ENCODE measurements at places on chromosomes 1 and 21.

GRCh38 chr1:22971161-22971560 is 1.5 kb downstream of the LACTBL1 start:
- no peak for DNase-seq

DNA sequence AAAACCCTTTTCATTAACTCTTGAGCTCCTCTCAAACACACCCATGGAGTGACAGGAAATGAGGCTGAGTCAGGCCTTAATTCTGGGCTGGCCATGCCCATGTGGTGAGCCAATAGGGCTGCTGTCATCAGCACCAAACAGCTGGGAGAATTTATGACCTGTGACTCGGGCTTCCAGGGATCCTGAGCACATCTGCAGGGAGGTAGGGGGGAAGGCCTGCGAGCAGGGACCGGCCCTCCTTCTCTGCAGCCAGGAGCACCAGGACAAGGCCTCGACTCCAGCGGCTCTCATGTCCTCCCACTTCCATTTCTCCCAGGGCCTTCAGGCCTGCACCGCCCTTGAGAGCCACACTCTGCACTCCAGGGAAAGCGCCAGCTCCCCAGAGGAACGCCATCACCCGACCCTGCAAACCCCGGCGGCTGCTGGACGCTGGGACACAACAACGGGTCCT is 14.6 kb downstream of the RIPK4 start:
- DNase-seq = peak; percentile 47

DNA sequence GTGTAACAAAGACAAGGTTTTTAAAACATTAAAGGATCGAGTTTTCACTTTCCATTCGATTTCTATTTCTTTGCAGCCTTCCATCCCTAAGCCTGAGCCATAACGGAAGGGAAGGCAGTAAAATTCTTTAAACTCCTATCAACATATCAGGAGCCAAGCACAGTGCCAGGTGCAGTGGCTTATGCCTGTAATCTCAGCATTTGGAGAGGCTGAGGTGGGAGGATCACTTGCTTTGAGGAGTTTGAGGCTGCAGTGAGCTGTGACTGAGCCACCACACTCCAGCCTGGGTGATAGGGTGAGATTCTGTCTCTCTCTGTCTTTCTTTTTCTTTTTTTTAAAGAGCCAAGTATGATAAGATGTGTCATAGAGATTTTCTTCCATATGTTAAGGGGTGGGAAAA is 217.5 kb upstream of the GREM2 start:
- no peak for DNase-seq

GRCh38 chr1:41386196-41386663 is 25.0 kb downstream of the FOXO6 start:
- no peak for DNase-seq

DNA sequence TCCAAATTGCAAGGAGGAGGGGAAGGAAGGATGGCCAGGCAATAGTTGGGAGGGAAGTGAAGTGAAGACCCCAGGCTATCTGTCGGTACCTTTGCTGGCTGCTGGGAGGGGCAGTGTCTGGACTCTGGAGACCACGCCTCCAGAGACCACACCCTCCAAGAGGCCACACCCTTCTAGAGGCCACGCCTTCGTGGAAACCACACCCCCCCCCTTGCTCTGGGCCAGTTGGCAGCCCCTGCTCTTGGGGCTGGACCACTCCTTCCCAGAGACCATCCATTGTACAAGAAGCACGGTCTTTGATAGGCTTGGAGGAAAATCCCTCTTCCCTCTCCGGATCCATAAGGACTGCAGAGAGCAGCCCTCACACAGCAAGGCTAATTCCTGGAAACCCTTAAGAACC is 73.1 kb downstream of the RYR2 start:
- no peak for DNase-seq

GRCh38 chr1:223771469-223771813 is 59.1 kb downstream of the CAPN2 start:
- DNase-seq = no peak

- no peak for DNase-seq
These were observed 478.7 kb downstream of the SETD4 start for GRCh38 chr21:35581640-35582039.

DNA sequence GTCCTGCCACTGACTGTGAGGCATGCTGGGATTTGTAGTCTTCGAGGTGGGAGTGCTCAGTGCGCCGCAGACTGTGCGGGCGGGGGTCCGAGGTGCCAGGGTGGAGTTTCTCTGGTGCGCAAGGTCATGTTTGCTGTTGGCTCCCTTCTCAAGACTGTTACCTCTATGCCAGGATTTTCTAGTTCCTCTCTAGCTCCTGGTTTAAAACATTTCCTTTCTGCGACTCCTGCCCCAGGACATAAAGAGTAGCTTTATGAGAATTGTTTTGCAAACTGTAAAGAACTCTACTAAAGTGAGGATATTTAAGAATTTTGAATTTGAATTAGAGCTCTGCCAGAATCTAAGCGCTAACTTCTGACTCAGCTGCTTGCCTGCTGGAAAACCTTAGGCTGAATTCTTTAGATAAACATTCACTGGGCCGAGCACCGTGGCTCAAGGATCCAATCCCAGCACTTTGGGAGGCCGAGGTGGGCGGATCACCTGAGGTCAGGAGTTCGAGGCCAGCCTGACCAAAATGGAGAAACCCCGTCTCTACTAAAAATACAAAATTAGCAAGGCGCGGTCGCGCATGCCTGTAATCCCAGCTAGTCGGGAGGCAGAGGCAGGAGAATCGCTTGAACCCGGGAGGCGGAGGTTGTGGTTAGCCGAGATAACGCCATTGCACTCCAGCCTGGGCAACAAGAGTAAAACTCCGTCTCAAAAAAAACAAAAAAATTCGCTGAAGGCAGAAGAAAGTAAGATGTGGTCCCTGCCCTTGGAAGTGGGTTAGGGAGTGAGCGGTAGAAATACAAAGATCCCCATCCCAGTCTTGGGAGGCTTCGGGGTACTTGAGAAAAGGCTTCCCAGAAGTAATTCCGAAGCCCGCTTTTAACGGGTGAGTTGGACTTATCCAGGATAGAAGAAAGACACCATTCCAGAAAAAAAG is 992 bp upstream of the USP48 start:
- peak; percentile 90 for DNase-seq

DNA sequence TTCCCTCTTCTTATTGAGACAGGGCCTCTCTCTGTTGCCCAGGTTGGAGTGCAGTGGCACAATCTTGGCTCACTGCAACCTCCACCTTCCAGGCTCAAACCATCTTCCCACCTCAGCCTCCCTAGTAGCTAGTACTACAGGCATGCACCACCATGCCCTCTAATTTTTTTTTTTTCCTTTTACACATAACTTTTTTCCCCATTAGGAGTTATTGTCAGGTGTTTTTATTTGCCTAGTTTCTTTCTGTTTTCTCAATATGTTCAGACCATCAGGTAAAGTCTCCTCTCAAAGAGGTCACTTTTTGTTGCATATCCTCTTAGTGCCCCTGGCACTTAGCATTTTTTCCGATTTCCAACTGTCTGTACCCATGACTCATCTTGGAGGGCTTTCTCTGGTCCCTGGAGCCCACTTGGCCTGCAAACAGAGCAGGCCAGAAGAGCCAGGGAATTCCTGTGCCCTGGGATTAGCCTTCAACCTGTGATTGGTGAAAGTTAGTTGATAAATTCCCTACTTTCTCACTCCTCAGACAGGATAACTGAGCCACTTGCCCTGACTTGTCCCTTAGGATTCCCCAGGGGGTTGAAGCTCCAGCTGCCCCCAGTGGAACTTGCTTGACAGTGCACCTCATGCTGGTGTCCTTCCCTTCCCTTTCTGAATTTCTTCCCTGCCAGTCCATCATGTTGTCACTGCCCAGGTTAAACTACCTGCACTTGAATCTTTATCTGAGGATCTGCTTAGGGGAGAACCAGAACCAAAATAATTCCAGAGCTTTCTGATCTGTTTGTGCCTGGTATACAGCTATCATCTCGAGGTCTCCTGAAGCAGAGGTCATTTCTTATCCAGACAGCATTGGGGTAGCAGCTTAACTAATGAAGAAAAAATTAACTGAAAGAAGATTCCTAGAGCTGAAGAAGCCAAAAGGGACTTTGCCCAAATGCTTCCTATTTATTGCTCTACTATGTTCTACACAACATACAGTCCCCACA is 2.4 kb downstream of the NTPCR start:
- peak; percentile 39 for DNase-seq

DNA sequence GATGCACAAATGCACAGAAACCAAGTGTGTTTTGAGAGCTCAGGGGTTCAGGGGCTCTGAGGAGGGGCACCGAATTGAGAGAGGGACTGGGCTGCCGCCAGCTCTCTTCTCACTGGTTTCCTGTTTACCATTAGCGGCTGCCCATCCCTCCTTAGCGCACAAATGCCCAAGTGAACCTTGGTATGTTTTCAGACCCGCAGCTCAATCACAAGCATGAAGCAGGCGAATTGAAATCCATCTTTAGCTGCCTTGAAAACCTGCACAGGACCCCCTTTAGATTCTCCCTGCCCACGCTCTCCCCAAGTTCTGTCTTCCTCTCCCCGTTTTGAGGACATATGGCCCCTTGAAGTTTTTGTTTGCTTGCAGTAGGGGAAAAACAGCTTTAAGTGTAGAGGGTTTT is 61.1 kb upstream of the ACOT11 start:
- DNase-seq = no peak

- DNase-seq = no peak
These were observed 55.0 kb downstream of the WNT9A start for GRCh38 chr1:227892489-227893299.

DNA sequence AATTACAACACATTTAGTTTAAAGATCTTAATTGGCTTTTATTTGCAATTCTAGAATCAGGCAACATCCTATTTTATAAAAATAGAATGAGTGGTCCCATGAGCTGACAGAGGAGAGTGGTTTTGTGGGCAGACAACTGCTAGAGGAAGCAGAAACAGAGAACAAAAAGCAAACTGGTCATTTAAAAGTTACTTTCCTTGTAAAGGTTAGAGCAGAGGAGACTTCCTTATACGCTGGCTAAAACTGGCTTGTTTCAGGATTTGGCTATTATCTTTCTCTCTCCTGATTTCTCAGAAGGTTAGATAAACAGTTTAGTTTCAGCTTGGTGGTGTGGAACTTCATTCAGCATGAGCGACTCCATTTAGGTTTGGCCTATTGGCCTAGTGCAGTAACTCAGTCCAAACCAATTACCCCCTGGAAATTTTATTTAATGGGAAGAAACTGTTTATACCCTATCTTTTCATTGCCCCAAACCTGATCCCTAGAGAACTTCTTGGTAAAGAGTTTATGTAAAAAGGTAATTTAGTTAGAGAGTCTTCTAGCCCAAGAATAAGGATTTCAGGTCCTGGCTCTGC is 32.2 kb upstream of the IL20 start:
- DNase-seq = no peak

DNA sequence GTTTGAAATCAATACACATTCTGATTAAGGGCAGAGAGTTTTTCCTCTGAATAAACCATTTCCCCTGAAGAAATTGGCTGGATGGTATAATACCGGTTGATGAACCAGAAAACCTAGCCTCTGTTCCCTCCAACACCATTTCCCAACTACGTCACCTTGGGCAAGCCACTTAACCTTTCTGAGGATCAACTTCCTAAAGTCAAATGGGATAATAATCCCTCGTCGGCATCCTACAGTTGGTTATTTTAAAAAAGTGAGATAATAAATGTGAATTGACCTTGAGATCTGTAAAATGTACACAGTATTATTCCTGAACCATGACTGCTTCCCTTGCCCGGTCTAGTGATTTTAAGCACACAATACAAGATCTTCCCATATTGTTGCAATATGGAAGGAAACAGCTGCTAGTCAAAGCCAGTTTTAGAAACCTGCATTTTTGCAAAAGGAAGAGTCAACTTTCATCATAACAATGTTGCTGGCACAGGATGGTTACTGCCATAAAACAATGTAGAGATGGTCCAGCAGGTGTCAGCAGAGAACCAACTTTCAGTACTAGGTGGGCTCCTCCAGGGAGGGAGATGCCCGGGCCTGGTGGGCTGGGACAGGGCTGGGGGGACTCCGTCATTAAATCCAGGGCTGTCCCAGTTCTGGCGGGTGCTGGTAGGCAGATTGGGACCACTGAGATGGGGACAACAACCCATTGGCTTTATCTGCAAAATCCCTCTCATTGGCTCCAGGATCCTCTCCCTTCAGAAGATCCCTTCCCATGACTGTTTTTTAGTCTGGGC is 5.2 kb upstream of the HLX start:
- DNase-seq = peak; percentile 37

- no peak for DNase-seq
These were observed 226.4 kb downstream of the ZP4 start for GRCh38 chr1:237664348-237664747.

DNA sequence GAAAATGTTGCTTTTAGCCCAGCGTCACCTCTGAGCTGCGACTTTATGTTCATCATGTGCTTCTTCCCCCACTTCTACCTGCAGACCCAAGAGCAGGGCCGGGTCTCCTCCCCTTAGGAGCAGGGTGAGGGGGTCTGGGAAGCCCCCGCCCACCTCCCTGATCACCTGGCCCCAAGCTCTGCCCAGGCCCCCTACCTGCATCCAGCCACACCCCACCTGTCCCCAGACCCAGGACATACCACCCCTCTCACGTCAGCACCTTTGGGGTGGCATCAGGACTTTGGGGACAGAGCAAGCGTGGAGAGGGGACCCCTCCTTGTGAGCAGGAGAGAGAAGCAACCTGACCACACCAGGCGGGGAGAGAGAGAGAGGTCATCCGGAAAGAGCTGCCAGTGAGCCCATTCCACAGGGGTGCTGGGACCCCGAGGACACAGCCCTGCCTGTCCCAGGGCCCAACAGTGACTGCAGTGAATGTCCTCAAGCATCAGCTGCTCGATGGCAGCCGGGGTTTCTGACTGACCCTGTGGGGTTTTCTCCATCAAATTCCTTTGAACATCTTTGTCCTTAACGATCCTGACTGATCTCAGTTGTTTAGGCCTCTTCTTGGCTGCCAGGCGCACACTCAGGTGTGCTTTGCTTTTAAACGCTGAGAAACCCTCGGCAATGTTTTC is 42.8 kb upstream of the COL18A1 start:
- DNase-seq = no peak

- no peak for DNase-seq
These were observed 5.4 kb downstream of the PPP2R5A start for GRCh38 chr1:212290608-212291007.

DNA sequence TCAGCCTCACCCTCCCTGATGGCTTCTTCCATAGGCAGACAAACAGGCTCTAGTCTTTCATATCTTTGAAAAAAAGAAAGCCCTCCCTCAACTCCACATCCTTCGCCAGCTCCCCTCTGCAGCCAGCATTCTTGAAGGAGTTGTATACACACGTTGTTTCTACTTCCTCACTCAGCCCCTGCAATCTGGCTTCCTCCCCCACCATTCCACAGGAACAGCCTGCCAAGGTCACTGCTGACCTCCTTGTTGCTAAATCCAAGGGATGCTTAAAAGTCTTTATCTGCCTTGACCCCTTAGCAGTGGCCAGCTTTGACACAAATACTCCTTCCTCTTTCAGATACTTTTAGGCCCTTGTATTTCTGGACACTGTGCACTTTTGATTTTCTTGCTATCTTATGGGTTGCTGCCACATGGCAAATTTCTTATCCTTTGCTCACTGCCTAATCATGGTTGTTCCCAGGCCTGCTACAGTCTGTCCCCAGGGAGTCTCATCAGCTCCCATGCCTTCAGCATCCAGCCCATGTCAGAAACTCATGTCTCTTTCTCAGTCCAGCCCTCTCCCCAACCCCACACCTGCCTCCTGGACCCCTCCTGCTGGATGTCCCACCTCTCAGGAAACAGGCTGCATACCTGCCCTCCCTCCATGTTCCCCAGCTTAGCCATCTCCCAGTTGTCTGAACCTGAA is 8.3 kb downstream of the FAM229A start:
- DNase-seq = no peak

GRCh38 chr1:51551848-51552296 is 32.8 kb upstream of the EPS15 start:
- no peak for DNase-seq

- no peak for DNase-seq
These were observed 4.1 kb upstream of the ACTA1 start for GRCh38 chr1:229438021-229438420.

- no peak for DNase-seq
These were observed 67.4 kb downstream of the RGS18 start for GRCh38 chr1:192225703-192226102.
